ENCODE measurements at places on chromosomes 12 and 14.

DNA sequence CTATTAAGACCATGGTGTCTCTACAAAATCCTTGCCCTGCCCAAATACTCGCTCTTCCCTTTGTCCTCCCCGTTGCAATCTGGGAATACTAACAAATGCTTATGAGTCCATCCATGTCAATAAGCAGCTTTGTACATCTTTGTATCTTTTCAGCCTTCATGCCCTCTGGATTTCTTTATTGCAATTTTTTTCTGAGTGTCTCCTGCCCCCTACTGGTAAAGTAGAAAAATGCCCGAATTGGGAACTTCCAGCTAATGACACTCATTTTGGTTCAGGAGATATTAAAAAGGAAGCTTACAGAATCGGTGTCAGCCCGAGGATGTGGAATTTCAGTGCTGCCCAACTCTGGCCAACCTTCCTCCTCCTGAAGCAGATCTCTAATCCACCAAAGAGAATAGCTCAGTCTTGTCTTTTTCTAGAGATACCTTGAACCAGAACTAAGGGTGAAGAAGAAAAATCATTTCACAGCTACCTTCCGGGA, 46.0 kb downstream of the SH2B3 start:
- peak; percentile 19 for DNase-seq

DNA sequence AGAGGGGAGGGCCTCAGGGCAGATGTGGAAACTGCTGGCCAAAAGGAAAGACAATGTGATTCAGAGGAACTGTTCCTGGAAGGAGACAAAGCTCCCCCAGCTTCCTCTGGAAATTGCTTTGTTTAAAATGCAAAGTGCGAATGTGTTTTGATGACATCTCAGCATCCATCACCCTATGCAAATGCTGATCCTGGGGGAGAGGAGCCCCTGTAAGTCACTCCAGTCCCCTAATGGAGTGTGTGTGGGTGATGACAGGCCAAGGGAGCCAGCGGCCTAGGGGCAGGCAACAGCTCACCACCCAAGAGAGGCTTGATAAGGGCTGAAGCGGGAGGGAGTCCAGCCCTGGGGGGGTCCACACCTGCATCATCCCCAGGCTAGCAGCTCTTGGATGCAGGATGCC, 134.2 kb downstream of the ESRRB start:
- no peak for DNase-seq

DNA sequence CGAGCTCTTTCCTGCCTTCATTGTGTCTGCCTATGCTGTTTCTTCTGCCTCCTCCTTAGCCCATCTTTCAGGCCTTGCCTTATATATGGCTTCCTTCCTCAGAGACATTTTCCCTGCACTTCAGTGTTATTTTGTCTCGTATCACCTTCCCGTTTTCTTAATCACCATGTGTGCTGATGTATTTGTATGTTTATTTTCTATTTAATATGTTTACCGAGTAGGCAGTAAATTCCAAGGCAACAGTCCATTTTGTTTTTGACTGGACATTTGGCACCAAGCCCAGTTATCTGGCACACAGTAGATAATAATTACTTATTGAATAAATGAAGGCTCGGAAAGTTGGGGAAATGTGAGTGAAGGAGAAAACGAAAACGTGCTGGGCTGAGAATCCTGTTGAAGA, 4.6 kb upstream of the POU6F1 start:
- DNase-seq, result peak; percentile 13

DNA sequence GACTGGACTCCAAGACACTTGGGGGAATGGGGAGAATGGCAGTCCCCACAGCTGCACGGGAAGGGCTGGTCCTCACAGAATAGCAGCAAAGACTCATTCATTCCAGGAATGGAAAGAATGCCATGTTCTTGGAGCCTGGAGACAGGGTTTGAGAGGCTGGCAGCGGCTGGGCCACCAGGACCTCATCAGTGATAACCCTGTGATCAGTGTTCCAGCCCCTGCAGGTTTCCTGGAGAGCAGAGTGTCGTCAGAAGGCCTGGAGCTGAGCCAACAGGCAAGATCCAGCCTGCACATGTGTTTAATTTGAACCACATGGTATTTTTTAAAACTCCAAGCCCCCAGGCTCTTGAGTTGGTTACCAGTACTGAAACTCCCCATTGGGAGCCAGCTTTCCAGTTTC, 11.3 kb downstream of the BDKRB1 start:
- DNase-seq, result no peak

DNA sequence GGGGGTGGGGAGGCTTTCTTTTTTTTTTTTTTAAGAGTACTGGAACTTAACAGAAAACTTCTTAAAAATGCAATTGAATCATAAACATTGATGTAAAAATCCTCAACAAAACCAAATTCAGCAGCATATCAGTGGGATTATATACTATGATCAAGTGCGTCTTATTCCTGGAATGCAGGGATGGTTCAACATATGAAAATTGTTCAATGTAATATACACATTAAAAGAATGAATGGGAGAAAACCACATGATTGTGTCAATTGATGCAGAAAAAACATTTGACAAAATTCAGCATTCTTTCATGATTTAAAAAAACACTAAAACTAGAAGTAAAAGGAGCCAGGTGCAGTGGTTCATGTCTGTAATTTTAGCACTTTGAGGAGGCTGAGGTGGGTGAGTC, 41.2 kb upstream of the CCT2 start:
- DNase-seq, result no peak

- no peak for DNase-seq
These were observed 13.2 kb downstream of the TCL1B start for GRCh38 chr14:95699412-95699811.

GRCh38 chr14:104143521-104144452, 5.4 kb downstream of the KIF26A start:
- DNase-seq, result no peak

GRCh38 chr14:22052795-22053194, 379.2 kb upstream of the OR4E1 start:
- DNase-seq, result no peak

- DNase-seq, result peak; percentile 15
These were observed 83.0 kb upstream of the CCDC196 start for GRCh38 chr14:66403183-66403582.

GRCh38 chr12:32889011-32889760, 7.4 kb downstream of the PKP2 start:
- no peak for DNase-seq

DNA sequence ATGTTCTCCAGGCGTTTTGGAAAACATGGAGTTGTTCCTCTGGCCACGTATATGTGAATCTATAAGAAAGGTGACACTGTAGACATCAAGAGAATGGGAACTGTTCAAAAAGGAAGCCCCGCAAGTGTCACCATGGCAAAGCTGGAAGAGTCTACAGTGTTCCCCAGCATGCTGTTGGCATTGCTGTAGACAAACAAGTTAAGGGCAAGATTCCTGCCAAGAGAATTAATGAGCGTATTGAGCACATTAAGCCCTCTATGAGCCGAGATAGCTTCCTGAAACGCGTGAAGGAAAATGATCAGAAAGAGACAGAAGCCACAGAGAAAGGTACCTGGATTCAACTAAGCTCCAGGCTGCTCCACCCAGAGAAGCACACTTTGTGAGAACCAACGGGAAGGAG, 92.5 kb upstream of the EIF5 start:
- no peak for DNase-seq
